Renal cortical epithelial cell (primary cell): ENCODE measurements at places on chromosomes 7 and 10. TPM values are rescaled to one million over a fixed set of nuclear protein-coding genes. Genes with fewer than 3 reads are reported as not detected.

FEZF1 gene
- not detected in 2 replicates for total RNA-seq

PNLIPRP2 gene
- not detected in 2 replicates for total RNA-seq

PLPP4 gene
- total RNA-seq: 20.0 and 30.3 TPM in 2 replicates

CPA5 gene
- not detected in 2 replicates for total RNA-seq

SFTPA2 gene
- total RNA-seq: not detected in 2 replicates

NCOA4 gene
- 265 and 272 TPM in 2 replicates for total RNA-seq

HTR7 gene
- total RNA-seq: 0.10 TPM in 1 of 2 replicates, not detected in the other
